ENCODE measurements at places on chromosomes 5 and 9.

DNA sequence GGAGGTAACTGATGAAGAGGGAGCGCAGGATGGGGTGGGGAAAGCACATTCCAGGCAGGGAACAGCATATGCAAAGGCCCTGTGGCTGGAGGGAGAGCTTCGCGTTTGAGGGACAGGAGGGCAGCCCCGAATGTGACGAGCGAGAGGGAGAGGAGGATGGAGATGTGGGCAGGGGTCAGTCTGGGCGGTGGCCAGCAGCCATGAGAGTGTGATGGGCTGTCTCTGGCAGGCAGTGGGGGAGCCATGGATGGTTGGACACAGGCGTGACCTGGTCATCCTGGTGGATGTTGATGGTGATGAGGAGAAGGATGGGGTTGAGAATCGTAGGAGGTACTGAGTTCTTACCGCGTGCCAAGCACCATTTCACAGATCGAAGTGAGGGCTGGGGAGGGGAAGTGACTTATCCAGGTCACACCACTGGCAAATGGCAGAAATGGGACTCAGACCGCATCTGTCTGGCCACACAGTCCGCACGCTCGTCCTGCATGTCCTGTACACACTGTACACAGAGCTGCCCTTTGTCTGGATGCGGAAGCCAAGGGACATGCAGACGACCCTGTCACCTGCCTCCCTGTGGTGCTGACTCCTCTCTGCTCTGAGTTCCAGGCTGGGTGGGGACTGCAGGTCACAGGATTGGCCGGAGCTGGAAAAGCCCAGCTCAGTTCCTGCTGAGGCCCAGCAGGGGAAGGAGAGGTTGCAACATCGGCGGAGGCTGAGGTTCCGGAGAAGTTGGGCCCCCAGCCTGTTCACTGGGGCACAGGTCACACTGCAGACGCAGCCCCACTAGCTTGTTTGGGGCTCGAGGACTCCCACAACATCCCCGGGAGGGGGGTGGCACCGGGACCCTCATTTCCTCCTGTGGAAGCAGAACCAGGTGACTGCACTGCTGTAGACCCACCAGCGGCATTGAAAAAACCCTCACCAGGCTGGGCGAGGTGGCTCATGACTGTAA, 165.6 kb upstream of the IER5L start:
- no peak for DNase-seq

DNA sequence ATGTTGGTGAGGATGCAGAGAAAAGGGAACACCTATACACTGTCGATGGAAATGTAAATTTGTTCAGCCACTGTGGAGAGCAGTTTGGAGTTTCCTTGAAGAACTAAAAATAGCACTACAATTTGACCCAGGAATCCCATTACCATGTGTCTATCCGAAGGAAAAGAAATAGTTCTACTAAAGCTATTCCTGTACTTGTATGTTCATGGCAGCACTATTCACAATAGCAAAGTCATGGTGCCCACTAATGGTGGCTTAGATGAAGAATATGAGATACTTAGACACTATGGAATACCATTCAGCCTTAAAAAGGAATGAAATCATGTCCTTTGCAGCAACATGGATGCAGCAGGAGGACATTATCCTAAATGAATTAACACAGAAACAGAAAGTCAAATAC, 50.2 kb upstream of the CAST start:
- DNase-seq, result no peak

DNA sequence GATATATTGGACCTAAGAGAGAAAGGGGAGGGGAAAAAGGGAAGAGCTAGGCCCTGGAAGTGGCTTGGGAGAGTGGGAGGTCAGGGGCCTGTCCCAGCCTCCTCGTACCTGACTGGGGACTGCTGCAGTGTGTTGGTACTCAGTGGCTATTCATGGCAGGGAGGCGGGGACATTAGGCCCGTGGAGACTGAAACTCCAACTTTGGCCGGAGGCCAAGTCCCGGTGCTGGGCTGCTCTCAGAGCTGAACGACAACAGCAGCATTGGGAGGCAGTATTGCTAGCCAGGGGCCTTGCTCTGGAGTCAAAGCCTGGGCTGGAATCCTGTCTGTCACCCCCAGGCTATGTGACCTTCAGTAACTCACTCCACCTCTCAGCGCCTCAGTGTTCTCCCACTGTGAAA, 37.8 kb downstream of the NEURL1B start:
- no peak for DNase-seq

GRCh38 chr5:161095953-161096352, 243.9 kb upstream of the ATP10B start:
- DNase-seq, result no peak

- no peak for DNase-seq
These were observed 10.5 kb upstream of the NACC2 start for GRCh38 chr9:136105398-136106135.

All from fibroblast of upper back skin (primary cell).